ENCODE measurements at places on chromosomes 1 and 21.
A peak's percentile ranks its signal among the peaks of the same experiment; 100 is the strongest.

DNA sequence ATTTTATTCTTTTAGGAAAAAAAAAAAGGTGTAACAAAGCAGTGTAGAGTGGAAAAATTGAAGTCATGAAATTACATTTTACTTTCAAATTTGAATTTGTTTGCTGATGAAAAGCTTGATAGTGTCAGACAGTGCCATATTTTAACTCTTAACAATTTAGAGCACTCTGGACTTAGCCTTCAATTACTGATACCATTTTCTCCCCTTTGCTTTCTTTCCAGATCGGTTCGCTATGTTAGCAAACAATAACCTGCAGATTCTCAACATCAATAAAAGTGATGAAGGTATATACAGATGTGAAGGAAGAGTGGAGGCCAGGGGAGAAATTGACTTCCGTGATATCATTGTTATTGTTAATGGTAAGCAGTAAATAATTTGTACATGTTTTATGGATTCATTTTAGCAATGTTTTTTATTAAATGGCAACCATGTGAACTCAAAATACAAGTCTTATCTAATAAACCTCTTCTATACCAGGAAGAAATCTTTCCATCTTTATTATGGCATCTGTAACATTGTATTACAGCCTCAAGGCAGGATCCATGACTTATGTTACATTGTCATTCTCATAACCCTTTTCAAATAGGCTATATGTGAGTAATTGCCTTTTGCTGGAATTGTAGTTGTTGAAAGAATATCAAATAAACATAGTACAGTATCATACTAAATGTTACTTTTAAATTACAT lies 293.8 kb downstream of the NCAM2 start:
- H3K27me3 ChIP-seq, result no peaks in the 10 kb centered on the region
- DNase-seq, result no peak
- H3K27ac ChIP-seq, result no peak overlapping the region
- no peaks in the 10 kb centered on the region for H3K4me1 ChIP-seq
- no peaks in the 10 kb centered on the region for H3K36me3 ChIP-seq

GRCh38 chr21:35071347-35071746 lies 22.2 kb upstream of the RUNX1 start:
- no peaks in the 10 kb centered on the region for H3K27me3 ChIP-seq
- H3K4me3 ChIP-seq, result no peak overlapping the region
- H3K36me3 ChIP-seq, result no peaks in the 10 kb centered on the region
- no peak overlapping the region for H3K27ac ChIP-seq
- DNase-seq, result no peak

DNA sequence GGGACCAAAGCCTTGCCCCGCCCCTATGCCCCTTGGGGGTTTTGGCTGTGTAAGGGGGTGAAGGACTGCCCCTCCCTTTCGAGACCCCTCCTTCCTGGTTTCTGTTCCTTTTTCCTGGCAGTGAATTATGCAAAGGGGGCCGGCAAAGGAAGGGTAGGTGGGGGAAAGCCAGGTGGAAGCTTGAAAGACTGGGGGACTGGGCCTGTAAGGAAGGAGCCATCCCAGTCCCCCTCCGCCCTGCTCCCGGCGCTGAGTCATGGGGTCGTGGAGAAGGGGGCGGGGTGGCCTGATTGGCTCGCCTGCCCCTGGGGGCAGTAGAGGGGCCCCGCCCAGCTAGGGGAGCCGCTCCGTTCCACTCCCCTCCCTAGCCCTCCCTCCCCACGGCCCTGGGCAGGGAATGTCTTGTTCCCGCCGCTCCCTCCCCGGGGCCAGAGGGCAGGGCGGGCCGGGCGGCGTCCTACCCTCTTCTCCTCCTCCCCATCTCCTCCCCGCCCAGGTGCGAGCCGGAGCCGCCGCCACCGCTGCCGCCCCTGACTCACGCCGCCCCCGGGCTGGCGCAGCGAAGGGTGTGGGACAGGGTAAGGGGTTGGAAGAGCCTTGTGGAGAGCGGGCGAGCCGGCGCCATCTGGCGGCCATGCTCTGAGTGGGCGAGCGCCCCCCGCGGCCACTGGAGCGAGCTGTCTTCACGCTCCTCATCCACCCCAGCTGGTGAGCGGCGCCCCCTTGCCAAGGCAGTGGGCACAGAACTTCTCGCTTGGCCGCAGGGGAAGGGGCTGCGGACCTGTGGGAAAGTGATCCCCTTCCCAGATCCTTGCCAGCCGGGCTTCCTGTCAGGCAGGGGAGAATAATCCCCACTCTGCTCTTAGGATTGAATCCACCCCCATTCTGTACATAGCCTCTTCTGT lies 14.7 kb downstream of the ZBTB7B start:
- H3K27ac ChIP-seq, result peak overlapping the region; percentile 67
- H3K36me3 ChIP-seq, result peaks cover 25% of the 10 kb centered on the region
- H3K4me3 ChIP-seq, result peak overlapping the region; percentile 33
- H3K27me3 ChIP-seq, result no peaks in the 10 kb centered on the region
- DNase-seq, result peak; percentile 88

DNA sequence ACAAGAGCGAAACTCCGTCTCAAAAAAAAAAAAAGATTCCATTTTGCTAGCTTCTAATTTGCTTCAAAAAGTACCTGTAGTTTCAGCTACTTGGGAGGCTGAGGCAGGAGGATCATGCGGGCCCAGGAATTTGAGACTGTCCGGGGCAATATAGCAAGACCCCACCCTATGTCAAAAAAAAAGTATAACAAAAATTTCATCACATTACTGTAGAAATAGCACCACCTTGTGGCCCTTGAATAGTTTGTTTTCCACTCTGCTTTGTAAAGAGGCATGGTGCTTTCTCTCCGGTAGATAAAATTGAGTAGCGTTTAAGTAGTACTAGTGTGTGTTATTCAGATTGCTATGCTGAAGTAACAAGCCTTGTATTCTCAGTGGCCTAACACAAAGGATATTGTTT lies 18.2 kb upstream of the MSTO1 start:
- peak; percentile 25 for DNase-seq
- no peaks in the 10 kb centered on the region for H3K27me3 ChIP-seq
- no peaks in the 10 kb centered on the region for H3K36me3 ChIP-seq
- no peak overlapping the region for H3K27ac ChIP-seq
- no peak overlapping the region for H3K4me3 ChIP-seq

GRCh38 chr1:180154325-180155181 lies at the start of gene QSOX1:
TSS of gene QSOX1 (plus strand) at chr1:180154869. CDS start at chr1:180154908, 39 bp downstream.
- peak within 1 kb of the TSS; percentile 94 for H3K4me3 ChIP-seq
- DNase-seq, result peak; percentile 85
- H3K4me1 ChIP-seq, result peaks cover 7% of the 10 kb centered on the region
- H3K36me3 ChIP-seq, result no peaks in the 10 kb centered on the region
- peak within 1 kb of the TSS; percentile 18 for H3K27ac ChIP-seq

DNA sequence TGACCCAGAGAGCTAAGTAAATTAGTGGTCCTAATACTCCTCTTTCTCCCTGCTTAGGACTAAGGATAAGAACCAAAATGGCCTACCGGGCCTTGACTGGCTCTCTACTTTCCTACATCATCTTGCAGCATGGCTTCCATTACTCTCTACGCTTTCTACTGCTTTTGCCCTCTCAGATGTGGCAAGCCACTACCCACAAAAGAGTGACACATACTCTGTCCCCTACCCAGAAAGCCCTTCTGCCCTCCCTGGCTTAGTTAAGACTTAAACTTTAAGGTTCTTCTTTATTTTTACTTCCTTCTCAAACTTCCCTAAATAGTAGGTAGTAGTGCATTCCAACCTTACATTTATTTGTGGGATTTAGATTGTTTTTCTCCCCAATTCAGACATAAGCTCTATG lies 228.1 kb downstream of the TPR start:
- no peaks in the 10 kb centered on the region for H3K27me3 ChIP-seq
- H3K36me3 ChIP-seq, result no peaks in the 10 kb centered on the region
- DNase-seq, result no peak

- no peaks in the 10 kb centered on the region for H3K36me3 ChIP-seq
- H3K27ac ChIP-seq, result no peak overlapping the region
- no peaks in the 10 kb centered on the region for H3K4me1 ChIP-seq
Measured at GRCh38 chr1:201751872-201752271, 77.1 kb upstream of the IPO9 start.

GRCh38 chr1:100188617-100189016 lies 10.6 kb upstream of the LRRC39 start:
- H3K27me3 ChIP-seq, result no peaks in the 10 kb centered on the region
- H3K27ac ChIP-seq, result no peak overlapping the region
- H3K36me3 ChIP-seq, result no peaks in the 10 kb centered on the region

- no peak for DNase-seq
- no peak overlapping the region for H3K4me3 ChIP-seq
- H3K36me3 ChIP-seq, result peaks cover 39% of the 10 kb centered on the region
- peaks cover 3% of the 10 kb centered on the region for H3K4me1 ChIP-seq
- no peak overlapping the region for H3K27ac ChIP-seq
Measured at GRCh38 chr21:43925096-43925481, 60.1 kb downstream of the AGPAT3 start.

DNA sequence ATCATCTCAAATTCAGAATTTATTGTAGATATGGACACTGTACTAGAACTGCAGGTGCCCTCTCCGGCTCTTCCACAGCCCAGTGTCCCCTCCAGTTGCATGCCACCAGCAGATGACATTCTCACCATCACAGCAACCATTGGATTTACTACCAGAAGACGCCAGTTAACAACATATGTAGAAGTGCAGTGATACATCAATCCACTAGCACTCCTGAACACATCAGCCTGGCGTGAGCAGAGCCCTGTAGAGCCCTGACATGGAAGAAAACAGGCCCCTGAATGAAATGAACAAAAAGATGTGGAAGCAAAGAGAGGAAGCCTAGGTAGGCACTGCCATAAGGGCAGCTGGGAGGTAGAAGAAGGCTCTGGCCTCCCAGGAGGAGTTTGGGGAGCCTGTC lies 73.1 kb upstream of the GALNT2 start:
- H3K4me3 ChIP-seq, result no peak overlapping the region
- no peak for DNase-seq
- H3K27me3 ChIP-seq, result no peaks in the 10 kb centered on the region
- no peaks in the 10 kb centered on the region for H3K4me1 ChIP-seq
- no peaks in the 10 kb centered on the region for H3K36me3 ChIP-seq
- no peak overlapping the region for H3K27ac ChIP-seq

DNA sequence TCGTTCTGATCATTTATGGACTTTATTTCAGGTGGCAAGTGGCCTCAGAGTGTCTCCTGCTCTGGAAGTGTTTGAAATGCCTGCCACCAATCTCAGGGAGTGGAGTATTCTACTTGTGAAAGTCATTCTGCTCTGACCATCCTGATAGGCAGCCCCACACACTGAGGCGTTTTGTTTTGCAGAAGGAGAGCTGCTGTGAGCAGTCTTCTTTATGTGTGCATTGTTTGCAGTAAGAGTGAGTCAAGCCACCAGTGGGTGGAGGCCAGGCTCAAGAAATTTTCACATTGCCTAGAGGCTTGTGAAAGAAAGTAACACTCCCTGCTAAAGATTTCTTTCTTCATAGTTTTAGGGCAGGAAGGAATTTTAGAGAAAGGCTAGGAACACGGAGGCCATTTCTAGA lies 204.4 kb downstream of the SLC35F3 start:
- no peak overlapping the region for H3K27ac ChIP-seq
- DNase-seq, result no peak
- no peaks in the 10 kb centered on the region for H3K36me3 ChIP-seq
- no peak overlapping the region for H3K4me3 ChIP-seq

DNA sequence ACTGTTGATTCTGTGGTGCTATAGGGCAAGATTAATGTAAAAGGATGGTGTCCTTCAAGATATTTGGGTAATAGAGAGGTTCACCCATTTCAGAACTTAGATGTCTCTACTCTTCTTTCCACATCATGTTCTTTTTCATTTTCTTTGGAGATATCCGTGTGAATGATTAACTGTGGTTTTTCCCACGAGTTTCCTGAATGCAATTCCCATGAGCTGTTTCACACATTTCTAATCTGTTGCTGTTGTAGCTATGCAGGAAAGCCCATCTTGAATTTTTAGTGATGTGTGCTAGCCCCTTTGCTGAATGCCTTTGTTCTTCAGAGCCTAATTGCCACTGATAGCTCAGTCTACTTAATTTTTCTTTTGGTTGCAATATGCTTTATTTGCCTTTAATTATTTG lies 27.6 kb downstream of the SNX27 start:
- no peaks in the 10 kb centered on the region for H3K36me3 ChIP-seq
- H3K4me1 ChIP-seq, result no peaks in the 10 kb centered on the region
- H3K4me3 ChIP-seq, result no peak overlapping the region
- H3K27me3 ChIP-seq, result no peaks in the 10 kb centered on the region
- no peak overlapping the region for H3K27ac ChIP-seq

Measured in T-cell (primary cell).